ENCODE measurements at places on chromosomes 2 and 18. TPM values are rescaled to one million over a fixed set of nuclear protein-coding genes. Genes with fewer than 3 reads are reported as not detected.
A peak's percentile ranks its signal among the peaks of the same experiment; 100 is the strongest.

DNA sequence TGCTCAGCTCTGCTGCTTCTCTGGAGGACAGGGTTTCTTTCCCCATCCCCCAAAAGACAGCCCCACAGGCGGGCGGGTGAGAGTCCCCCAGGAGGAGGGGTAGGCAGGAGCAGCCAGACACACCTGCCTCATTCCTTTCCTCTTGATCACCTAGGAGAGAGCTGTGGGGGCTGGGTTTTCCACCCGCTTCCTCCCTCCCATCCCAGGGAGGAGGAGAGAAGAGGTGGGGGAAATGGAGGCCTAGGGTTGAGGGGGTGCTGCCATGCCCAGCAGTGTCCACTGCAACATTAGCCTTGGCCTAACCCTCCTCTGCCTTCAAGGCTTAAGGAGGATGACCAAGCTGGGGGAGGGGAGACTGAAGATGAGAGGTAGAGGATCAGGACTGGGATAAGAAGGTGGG, 14.7 kb downstream of the WNT10A start:
- no peak for DNase-seq

The GPR45 gene
- total RNA-seq, result not detected

DNA sequence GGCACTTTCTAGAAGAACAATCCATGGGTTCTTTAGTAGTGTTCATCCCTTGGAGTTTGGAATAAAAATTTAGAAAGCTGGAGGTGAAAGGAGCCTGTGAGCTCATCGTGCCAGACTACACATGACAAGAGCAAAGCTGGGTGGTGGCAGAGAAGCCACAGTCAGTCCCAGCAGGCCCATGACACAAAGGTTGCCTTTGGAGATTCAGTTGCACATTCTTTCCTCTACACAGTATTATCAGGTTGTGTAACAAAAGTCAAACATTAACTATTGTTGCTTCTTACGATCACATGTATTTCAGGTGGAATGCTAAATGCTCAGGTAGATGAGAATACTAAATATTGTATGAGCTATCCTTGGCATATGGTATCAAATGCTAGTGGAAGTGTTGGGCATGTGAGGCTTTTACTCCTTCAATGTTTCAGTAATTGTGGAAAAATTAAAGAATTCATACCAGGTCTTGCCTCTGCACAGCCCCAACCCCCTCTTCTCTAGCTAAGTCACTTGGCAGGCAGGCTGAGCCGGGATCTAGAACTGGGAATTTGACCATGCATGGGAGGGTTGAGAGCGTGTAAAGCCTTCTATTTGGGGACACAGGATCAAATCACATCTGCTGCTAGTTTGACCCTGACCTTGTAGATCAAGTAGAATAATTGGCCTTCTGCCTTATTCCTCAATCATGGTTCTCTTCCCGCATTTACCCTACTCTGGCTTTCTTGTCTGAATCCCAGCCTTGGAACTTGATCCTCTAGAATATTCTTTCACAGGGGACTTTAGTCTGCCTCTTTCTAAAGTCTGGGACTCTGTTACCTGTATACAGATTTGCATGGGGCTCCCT, 230.9 kb downstream of the GCA start:
- DNase-seq, result no peak

The ABCG8 gene
- 0.11 TPM for total RNA-seq

DNA sequence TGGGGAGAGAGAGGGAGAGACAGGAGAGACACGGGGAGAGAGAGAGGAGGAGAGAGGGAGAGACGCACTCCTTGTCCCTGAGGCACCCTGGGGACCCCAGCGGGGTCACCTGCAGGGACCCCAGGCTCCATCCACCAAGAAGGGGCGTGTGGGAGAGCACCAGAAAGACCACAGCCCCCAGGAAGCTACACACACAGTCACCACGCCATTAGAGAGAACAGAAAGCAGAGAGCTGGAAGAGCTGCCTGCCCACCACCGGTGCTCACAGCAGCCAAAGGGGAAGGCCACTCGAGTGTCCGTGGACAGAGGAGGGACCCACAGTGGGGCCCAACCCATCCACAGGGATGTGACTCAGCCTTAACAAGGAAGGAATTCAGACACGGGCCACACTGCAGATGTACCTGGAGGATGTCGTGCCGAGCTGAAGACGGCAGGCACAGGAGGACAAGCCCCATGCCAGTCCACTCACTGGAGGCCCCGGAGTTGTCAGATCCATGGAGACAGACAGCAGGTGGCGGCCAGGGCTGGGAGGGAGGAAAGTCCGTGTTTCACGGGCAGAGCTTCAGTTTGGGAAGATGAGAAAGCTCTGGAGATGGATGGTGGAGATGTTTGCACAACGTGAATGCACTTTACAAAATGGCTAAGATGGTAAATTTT, 11.5 kb upstream of the NFATC1 start:
- DNase-seq, result no peak

The TMEM37 gene
- 2.8 TPM for total RNA-seq

- DNase-seq, result no peak
Measured at GRCh38 chr18:10930076-10930475, 219.3 kb downstream of the PIEZO2 start.

- no peak for DNase-seq
Measured at GRCh38 chr18:8329186-8329771, 280.0 kb upstream of the RAB12 start.

DNA sequence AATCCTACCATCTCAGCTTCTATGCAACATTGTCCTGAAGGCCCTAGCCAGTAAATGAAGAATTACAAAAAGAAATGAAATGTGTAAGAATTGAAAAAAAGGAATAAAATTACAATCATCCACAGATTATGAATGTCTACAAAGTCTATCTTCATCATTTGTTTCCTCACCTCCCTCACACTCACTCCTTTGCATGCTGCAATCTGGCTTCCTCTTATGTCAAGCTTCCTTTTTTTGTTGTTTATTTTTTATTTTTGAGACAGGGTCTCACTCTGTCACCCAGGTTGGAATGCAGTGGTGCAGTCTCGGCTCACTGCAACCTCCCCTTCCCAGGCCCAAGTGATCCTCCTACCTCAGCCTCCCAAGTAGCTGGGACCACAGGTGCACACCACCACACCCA, 129.0 kb downstream of the CABYR start:
- DNase-seq, result no peak

The SLC23A3 gene
- 1.4 TPM for total RNA-seq

DNA sequence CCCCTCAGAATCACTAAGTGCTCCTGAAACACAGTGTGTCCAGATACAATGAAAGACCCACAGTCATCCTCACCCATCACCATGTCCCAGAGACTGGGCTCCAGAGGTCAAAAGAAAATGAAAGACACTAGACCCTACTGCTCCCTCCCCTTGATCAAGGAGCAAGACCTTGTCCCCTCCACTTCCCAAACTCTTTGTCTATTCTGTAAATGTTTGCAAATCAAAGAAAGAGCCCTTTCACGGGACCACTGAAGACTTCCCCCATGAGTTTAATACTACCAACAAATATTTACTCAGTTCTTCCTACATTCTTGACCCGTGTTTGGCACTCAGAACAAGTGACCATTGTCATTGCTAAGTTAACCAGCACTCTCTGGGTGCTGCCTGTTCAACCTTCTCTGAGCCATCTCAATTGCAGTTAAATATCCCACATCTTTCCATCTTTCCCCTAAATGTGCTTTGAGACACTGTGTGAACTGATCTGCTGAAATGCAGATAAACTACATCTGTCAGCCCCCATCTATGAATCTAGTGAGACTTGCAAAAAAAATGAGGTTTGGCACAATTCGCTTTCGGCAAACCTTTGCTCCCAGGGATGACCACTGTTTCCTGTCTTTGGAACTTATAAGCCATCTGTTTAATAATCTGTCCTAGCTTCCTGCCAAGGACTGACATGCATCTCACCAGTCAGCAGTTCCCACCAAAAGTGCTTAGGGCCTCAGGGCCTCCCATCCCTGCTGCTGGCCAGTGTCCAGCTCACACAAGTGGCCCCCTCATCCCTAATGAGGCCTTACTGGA, 170.3 kb downstream of the GFPT1 start:
- peak; percentile 53 for DNase-seq

DNA sequence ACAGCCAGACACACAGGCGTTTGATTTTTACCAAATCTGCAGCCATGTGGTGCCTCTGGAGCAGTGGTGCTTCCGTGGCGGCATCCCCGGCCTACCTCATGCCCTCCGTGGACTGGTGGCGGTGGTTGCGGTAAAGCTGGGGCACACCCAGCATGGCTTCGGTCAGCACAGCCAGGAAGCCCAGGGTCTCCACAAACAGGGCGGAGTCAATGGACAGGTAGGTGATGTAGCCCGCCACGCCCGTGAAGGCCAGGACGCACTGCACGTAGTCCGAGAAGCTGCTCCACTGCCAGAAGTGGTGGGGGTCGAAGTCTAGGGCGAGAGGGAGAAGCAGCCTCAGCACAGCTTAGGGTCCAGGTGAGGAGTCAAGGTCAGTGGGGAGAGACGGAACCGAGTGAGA, 32.4 kb downstream of the SLC66A2 start:
- no peak for DNase-seq

DNA sequence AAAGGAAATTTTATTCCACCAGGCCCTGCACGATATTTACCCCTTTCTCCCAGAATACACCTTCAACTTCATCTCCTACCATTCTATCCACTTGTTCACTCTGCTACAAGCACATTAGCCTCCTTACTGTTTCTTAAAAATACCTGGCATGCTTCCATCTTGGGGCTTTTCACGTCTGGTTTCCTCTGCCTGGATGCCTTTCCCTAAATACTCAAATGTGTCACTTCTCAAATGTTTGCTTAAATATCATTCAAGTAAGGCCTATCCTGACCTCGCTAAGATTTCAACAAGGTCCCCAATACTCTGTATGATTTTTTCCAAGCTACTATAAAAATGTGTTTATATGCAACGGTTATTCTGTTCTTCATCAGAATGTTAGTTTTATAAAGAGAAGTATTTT, 433.0 kb upstream of the CHAC2 start:
- no peak for DNase-seq

DNA sequence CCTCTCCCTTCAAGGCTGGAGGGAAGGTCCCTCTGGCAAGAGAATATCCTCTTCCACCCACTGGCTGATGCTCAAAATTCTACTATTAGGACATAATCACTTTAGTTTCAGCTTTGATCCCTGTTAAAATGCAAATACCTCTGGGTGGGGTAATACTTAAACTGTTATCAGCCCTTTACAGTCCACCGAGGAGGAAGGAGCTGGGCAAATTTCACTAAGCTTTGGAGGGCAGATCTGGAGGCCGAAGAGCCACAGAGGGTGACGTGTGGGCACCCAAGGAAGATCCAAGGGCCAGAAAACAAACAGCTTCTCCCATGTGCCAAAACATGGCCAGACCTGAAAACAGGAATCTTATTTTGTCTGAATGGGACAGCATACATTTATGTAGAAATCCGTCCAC, 74.6 kb upstream of the BCL11A start:
- no peak for DNase-seq

The SERPINE2 gene
- 6.0 TPM for total RNA-seq

GRCh38 chr2:40384233-40384632, 67.7 kb downstream of the SLC8A1 start:
- DNase-seq, result no peak

DNA sequence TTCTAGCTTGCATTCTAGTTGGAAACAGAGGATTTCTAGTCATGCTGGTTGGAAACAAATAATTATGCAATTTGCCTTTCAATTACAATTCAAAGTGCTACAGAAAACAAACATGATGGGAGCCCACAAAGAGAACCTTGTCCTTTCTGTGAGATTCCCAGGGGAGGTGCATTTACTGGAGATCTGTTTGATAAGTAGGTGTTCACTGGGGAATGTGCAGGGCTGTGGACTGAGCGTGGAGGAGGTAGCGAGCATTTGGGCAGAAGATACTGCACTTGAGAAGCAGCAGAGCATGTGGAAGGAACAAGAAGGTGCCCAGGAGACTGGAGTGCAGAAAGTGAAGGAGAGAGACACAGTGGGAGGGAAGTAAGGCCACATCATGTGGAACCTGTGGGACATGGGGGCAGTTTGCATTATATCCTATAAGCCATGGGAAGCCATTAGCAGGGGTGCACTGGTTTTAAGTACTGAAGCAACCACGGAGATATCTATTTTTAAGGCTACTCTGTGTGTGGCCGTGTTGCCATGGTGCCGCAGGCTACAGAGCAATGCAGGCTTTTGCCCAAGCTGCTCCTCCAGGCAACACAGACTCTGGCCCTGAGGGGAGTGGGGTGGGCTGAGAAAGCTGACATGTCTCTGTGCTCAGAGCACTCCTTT, 154.0 kb downstream of the ANTXR1 start:
- peak; percentile 59 for DNase-seq

DNA sequence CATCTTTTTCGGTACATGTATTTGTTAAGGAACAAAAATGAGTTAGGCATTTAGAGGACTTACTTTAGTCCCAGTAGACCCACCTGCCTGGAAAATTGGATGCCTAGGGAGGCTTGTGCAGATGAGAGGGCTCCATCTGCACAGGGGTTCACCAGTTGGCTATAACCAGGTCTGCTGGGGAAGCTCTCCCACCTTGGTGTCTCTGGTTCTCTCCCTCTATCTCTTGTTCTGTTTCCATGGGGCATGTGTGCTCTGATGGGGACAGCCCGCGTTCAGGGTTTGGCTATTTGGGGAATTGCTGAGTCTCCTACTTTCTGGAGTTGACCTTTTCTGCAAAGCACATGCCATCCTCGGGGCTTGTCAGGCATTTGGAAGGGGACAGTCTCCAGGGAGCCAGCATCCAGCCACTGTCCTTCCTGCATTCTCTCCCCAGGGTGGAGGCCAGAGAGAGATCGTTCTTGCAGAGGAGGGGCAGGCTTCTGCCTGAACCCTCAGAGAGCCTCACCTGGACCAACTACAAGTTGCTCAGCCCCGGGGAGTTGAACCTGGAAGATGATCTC, 157.3 kb downstream of the KLHL29 start:
- DNase-seq, result no peak

The GLI2 gene
- 1.3 TPM for total RNA-seq

DNA sequence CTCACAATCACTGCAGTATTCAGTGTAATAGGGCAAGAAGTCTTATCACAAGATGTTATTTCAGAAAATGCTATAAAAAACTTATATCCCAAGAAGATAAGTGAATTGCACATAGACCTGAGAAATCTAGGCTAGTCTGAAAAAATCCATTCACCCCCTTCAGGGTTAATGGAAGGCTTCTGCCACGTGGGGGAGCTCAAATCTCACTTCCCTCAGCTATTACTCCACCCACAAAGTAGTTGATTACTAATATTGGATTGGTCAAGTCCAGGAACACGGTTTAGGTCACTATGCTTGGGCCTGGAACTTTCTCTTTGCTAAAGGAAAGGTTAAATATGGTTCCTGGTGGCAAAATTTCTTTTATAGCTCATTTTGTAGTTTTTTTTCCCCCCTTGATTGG, 51.2 kb upstream of the ADAM23 start:
- DNase-seq, result no peak
